ENCODE measurements at places on chromosomes 3 and 15.

GRCh38 chr15:98169551-98169950 lies 209.0 kb downstream of the ARRDC4 start:
- no peak for DNase-seq

- no peak for DNase-seq
Observed at GRCh38 chr3:48997714-48998637, 7.9 kb downstream of the P4HTM start.

GRCh38 chr15:41182266-41182665 lies 48.3 kb downstream of the EXD1 start:
- no peak for DNase-seq

GRCh38 chr3:148101061-148101460 lies 596.6 kb upstream of the AGTR1 start:
- peak; percentile 82 for DNase-seq

DNA sequence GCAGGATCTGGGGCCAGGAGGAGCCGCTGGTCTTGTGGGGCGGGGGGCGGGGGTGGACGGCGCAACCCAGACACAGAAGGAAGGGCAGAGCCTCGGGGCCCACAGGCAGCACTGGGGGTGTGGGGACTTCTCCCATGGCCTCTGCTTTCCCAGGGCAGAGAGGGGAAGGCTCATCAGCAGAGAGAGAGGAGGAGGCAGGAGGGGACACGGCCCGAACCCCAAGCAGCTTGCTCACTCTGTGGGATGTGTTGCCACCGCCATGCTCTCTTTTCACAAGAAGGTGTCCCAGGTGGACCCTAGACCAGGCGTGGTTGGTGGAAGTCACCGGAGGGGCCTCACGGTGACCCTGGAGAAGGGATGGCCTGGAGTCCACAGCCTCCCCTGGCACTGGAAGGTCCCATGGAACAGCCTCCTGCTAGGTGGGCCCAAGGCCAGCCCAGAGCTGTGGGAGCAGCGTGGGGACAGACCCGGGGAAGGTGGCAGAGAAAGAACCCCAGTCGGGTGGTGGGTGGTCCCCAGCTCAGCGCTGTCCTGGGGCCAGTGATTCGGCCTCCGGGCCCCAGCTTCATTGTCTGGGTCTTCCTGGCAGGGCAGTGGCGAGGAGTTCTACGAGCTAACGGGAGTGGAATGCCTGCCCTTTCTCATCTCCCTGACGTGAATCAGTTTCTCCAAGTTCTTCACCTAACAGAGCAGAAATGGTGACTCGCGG lies 46.8 kb upstream of the PCSK6 start:
- no peak for DNase-seq

DNA sequence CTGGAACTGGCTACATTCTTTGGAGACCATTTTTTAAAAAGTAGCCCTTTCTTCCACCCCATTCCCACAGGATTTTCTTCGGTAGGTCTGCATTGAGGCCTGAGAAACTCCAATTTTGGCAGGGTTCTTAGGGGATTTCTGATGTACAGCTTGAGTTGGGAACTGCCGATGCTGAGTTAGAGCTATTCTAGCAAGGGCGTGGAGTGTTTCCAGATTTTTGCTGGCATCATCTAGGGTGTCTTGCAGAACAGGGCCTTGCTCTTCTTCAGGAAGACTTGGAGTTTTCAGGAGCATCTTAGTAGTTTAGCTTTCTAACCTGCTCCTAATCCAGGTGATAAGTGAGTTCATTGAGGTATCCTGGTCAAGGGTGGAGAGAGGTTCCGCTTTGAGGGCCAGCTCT lies 41.0 kb downstream of the SV2B start:
- no peak for DNase-seq

GRCh38 chr3:143295201-143296080 lies 175.9 kb downstream of the CHST2 start:
- no peak for DNase-seq

- no peak for DNase-seq
Observed at GRCh38 chr3:61562042-61562720, 810 bp downstream of the PTPRG start.

- DNase-seq, result no peak
Observed at GRCh38 chr3:63998852-63999754, 24.2 kb downstream of the PSMD6 start.

- DNase-seq, result no peak
Observed at GRCh38 chr3:183006396-183007002, 26.2 kb upstream of the DCUN1D1 start.

- DNase-seq, result peak; percentile 40
Observed at GRCh38 chr3:66039590-66039887, 821 bp upstream of the MAGI1 start.

DNA sequence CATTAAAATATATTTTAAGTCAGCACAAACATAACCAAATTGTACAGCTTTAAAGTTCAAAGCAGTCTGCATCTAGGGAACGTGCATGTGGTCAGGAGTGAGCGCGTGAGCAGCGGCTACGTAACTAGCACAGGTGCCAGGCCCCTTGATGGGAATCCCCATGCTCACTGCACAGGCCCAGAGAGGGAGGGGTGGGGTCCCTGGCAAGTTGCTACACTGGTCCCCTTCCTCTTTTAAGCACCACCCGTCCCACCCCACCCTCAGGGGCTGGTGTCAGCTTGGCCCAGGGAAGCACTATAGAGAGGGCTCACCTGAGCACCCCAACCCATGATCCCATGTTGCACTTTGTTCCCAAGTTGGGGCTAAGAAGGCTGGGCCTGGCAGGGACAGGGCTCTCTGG lies 835 bp upstream of the GMPPB start:
- DNase-seq, result no peak

DNA sequence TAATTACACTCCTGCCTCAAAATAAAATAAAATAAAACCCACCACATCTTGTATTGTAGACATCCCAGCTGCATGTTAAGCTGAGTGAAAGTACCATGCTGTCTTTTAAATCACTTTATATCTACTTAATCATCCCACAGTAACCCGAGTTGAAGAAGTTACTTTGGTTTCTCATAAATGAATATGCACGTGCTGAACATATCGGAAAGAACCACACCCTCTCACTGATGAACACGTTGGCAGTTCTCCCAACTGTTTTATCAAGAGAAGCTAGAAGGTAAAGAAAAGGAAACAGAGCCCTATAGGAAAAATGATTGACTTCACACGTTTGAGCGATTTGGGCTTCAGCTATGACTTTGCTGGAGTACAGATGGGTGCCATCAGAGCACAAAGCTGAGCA lies 15.9 kb upstream of the TM4SF19 start:
- no peak for DNase-seq

DNA sequence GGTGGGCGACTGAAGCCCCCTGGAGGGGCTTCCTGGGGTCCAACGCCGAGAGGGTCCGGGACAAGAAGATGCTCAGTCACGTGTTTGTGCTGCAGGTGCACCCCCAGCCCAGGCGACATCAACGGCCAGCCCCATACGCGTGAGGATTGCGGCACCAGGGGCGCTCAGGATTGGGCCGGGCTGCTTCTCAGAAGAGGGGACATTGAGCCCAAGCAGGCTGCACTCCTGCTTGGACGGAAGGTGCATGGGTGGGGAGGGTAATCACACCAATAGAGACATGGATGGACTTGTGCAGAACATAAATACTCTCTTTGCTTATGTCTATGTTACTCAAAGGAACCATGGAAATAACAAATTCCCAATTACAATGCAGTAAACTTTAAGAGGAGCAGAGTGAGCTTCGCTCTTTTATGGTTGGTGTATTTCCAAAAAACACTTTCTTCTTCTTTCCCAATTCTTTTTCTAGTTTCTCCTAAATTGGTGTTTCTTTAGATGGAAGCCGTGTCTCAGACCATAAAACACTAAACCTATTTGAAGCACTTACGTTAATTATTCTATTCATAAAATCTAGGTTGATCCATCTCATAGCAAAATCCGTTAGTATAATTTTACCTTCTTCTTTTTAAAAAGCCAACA lies 182.7 kb downstream of the GOLGA6L6 start:
- no peak for DNase-seq

GRCh38 chr3:128585189-128585588 lies 65.4 kb downstream of the RPN1 start:
- no peak for DNase-seq

GRCh38 chr15:57541271-57541670 lies 50.4 kb upstream of the MYZAP start:
- DNase-seq, result no peak

- no peak for DNase-seq
Observed at GRCh38 chr3:115628075-115628412, 4.7 kb downstream of the GAP43 start.
